ENCODE measurements at places on chromosomes 7 and 10.

- no peak for DNase-seq
Measured at GRCh38 chr7:4022265-4022664, 659.8 kb upstream of the FOXK1 start.

DNA sequence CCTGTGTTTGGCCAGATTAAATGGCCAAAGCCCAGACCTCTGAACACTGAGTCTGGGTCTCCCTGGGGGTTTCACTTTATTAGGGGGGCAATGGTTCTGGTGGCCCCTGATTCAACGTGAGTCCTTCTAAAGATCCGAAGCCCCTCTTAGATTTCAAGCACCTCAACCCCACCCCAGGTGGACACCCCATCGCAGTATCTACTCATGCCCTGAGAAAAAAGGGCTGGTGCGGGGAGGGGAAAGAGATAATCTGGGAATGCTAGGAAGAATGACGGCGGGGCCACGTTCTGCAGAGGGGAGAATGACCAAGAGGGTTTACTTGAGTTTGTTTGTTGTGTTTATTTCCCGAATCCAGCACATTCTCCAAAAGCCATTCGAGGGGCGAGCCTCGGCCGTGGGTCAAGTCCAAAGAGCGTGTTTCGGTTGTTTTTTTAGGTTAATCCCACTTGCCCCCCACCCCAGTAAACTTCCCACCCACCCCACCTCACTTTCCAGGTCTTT, 832 bp downstream of the PDLIM1 start:
- no peak for DNase-seq

DNA sequence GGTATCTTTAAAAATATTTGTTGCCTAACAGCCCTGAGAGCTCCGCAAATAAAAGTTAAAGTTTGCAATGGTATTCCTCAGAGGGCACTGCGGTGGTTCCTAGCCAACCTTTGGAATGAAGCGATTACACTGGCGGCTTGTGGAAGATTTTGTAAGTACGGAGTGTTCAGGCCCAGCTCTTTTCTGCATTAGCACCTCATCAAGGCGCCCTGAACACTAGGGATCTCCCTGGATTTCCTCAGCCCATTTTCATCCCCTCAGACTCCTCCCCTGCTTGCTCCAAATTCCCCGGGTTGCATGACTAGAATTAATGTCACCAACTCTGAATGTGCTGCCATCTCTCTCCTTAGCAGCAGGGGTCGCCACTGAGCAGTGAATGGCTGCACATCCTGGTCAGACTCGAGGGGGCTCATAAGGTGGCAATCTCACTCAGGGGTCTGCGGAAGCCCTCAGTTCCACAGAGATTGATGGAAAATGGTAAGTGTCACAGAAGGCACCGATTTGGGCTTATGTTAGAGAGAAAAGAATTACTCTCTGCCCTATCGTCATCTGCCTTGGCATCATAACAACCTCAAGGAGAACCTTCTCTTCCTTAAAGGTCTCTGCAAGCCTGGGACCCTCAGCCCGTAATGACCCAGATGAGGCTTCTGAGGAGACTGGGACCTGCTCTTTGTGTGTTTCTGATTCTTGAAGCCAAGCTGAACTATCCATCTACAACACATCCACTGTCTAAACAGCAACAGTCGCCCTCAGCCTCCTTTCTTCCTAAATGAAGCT, 262.8 kb upstream of the AOAH start:
- DNase-seq: peak; percentile 20

- no peak for DNase-seq
Measured at GRCh38 chr10:110008518-110009339, 945 bp downstream of the ADD3 start.

DNA sequence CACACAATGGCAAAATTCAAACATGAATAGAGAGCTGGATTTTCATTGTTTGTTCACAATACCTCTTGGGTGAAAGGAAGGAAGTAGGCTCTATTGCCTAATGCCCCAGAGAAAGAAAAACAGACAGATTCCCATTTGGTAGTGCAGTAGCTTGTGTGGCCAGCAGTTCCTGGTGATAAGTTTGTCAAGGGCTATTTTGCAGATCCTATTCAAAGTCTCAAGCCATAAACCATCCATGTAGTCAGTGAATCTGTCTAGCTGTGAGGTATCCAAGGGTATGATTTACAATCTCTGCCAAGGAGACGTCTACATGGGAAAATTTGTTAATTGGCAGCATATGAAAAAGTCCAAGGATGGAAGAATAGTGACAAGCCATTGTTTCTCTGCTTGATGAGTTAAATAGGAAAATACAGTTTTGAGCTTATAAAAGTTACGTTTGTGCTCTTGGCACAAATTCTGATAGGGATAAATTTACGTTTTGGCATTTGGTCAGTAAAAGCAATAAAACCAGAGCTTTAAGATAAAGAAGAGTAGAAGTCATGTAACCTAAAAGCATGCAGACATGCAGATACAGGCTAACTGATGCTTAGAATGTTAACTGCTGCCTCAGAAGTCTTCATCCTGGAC, 269.1 kb downstream of the GATA3 start:
- no peak for DNase-seq

- no peak for DNase-seq
Measured at GRCh38 chr7:144725070-144725469, 110.8 kb downstream of the TPK1 start.

GRCh38 chr7:155992974-155993373, 180.7 kb upstream of the SHH start:
- DNase-seq: no peak

GRCh38 chr10:24463611-24464426, 254.9 kb downstream of the KIAA1217 start:
- DNase-seq: no peak

DNA sequence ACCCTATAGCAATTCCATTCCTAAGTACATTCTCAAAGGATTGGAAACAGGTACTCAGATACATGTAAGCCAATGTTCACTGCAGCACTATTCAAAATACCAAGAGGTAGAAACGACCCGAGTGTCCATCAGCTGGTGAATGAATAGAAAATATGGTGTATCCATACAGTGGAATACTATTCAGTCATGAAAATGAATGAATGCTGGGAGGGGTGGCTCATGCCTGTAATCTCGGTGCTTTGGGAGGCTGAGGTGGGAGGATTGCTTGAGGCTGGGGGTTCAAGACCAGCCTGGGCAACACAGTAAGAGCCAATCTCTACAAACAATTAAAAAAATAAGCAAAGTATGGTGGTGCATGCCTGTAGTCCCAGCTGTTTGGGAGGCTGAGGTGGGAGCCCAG, 62.8 kb downstream of the CLEC2L start:
- DNase-seq: no peak

GRCh38 chr7:132189881-132190280, 386.4 kb downstream of the PLXNA4 start:
- DNase-seq: no peak

DNA sequence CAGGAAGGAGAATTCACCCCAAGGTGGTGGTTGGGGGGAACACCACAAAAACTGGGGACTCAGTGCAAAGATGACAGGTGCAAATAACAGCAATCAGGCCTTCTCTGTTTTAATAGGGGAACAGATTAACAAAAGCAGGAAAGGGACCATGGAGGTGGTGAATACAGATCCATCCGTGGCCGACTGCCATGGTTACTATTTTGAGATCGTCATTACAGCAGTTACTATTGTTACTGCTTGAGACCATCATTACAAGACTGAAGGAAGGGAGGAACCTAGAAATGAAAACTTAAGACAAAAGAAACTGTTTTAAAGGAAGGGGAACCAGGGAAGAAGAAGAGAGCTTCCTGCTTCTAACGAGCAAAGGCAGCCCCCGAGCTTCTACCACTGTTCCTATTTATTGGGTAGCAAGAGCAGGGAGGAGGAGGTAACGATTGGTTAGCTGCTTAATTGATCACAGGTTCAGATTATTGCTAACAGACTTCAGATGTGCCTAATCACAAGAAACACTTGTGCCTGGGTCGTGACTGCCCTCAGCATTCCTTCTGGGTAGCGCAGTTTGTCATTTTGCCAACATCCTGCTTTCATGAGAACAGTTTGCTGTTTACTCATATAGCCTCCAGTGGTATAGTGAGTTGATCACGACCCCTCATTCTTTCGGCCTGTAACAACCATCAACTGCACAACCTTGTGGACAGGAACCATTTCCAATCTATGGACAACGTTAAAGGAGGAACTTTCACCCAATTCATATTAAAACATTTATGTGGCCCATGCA, 216.3 kb downstream of the CHCHD3 start:
- peak; percentile 72 for DNase-seq

DNA sequence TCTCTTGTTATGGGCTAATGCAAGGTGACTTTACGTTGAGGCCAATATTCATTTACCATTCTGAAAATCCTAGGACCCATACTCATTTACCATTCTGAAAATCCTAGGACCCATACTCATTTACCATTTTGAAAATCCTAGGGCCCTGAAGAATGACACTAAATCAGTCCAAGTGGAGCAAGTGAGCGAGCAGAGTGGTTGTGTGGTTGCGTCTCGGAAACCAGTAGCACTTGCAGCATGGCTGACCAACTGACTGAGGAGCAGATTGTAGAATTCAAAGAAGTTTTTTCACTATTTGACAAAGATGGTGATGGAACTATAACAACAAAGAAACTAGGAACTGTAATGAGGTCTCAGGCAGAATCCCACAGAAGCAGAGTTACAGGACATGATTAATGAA, 6.9 kb downstream of the SAR1A start:
- no peak for DNase-seq

- DNase-seq: no peak
Measured at GRCh38 chr7:721619-722248, 4.8 kb upstream of the DNAAF5 start.

DNA sequence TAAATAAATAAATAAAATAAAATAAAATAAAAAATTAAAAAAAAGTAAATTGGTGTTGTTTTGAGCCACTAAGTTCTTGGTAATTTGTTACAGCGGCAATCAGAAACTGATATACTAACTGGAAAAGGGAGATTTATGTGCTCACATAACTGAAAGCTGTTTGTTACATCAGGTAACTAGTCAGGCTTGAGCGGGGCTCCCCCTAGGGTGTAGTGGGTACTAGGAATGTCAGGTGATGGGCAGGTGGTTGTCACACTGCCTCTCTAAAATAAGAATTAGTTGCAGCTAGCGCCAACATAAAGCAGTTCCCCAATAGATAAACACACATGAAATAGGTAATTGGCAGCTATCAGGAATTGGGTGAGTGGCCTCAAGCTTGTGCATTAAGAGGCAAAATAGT, 1336.9 kb downstream of the XPNPEP1 start:
- no peak for DNase-seq

DNA sequence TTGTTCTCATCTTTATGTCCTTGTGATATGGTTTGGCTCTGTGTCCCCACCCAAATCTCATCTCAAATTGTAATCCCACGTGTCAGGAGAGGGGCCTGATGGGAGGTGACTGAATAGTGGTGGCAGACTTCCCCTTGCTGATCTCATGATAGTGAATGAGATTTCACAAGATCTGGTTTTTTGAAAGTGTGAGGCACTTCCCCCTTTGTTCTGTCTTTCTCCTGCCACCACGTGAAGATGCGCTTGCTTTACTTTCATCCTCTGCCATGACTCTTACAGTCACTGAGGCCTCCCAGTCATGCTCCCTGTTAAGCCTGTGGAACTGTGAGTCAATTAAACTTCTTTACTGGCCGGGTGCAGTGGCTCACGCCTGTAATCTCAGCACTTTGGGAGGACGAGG, 161.0 kb downstream of the HERPUD2 start:
- no peak for DNase-seq

- DNase-seq: no peak
Measured at GRCh38 chr7:134212576-134213546, 85.7 kb downstream of the LRGUK start.

DNA sequence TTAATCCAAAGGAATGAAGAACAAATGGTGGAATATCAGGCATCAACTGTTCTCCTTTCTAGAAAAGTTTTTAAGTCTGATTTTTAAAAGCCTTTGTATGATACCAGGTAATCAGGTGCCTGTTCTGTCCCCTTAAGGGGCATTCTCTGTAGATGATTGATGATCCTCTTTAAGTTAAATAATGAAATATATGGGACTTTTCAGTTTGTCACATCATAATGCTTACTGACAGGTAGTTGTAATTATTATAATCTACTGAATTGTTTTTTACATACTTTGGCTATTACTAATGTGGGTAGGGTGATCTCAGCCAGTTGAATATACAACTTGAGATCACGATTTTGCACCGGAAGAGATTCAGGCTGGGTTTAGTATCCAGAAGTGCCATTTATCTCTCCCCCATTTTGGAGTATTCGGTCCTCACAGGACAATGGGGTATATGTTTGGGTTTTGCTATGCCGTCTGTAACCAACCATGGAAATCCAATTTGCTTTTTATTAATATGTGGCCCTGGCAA, 330.2 kb downstream of the BICC1 start:
- no peak for DNase-seq

DNA sequence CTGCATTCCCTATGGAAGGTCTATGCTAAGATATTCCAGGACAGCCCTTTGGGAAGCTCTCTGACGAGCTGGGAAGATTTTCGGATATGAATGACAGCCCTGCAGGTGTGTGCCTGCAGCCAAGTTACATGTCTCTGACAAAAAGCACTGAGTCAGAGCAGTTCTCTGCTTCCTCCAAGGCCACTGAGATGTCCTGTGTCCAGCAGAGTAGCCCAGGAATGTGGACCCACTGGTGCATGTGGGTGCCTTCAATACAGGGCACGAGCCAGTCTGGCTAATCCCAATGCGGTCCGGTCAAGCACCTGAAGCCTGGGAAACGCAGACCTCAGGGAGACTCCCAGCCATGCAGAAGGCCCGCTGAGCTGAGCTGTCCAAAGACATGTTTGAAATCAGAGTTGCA, 565.7 kb downstream of the TCERG1L start:
- DNase-seq: no peak

DNA sequence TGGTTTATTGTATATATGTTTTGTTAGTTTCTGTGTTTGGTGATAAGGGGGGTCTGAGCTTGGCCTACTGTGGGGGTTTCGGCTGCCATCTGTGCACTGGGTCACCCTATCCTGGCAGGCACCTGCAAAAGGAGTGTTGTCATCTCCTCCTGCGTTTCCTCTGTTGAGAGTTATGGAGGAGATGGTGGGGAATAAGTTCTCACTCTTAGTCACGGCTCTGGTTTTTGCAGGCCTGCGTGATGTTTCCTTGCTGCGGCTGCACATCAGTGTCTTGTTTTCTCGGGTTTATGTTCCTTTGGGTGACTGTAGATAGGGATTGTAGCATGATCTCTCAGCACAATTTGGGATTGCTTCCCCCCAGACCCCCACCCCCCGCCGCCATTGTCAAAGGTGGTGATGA, 36.8 kb downstream of the CCM2 start:
- DNase-seq: no peak

DNA sequence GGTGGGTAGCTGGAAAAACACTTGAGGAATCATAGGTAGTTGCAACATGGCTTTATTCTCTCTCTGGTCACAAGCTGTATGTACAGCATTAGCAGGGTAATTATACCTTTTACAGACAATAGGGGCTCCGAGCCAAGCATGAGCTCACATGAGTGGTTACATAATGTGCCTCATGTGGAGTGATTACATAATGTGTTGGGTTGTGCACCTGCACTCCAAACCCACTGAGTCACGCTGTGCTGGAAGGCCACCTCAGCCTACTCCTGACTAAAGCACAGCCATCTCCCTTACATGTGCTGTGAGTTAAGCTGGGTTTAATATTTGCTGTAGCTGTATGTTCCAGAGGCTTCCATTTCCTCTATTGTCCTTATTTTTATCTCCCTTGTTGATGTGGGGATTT, 348.7 kb upstream of the SEMA3C start:
- DNase-seq: no peak

GRCh38 chr7:41116817-41117216, 586.1 kb downstream of the INHBA start:
- DNase-seq: no peak

- no peak for DNase-seq
Measured at GRCh38 chr7:17500736-17501135, 202.3 kb downstream of the AHR start.

GRCh38 chr10:8149991-8150390, 95.5 kb downstream of the GATA3 start:
- no peak for DNase-seq

- no peak for DNase-seq
Measured at GRCh38 chr10:62858364-62858763, 42.2 kb upstream of the EGR2 start.
